HuH-7.5 (cell line): ENCODE measurements at places on chromosomes 13 and 19.

GRCh38 chr13:94515374-94515773, 35.9 kb upstream of the DCT start:
- no peak for DNase-seq

- DNase-seq: peak; percentile 51
Observed at GRCh38 chr19:47280183-47280797, 5.6 kb downstream of the INAFM1 start.

DNA sequence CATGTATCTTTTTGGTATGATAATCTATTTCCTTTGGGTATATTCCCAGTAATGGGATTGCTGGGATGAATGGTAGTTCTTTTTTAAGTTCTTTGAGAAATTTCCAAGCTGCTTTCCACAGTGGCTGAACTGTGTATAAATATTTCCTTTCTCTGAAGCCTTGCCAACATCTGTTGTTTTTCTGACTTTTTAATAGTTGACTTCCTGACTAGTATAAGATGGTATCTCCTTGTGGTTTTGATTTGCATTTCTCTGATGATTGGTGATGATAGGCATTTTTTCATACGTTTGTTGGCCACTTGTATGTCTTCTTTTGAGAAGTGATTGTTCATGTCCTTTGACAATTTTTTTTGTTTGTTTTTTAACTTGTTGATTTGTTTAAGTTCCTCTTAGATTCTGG, 61.6 kb upstream of the PCDH17 start:
- DNase-seq: no peak

GRCh38 chr19:46815833-46816627, 27.6 kb upstream of the SLC1A5 start:
- DNase-seq: no peak

DNA sequence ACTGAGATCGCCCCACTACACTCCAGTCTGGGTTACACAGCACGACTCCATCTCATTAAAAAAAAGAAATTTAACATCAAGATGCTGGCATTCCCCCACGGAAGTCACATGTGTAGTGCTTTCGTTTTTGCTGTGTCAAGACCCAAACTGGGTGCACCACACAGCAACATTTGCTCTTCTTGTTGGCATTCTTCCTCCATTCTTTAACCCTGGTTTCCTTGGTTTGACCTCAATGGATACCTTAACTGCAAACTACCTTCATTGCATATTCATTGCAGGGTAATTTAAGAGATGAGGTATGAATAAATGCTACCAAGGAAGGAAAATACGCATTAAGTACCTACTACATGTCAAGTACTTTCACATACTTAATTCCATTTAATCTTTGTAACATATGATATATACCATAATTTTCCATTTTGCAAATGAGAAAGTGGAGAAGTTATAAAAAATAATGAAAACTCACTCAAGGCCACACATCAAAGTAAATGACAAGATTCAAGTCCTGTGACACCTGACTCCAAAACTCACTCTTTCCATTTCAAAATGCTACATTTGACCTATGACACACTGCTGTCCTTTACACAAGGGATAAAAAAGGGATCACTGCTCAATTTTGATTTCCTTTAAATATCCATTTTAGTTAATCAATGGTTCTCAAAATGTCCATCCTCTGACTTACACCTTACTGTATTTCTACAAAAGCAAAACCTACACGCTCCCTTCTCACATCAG, 59.2 kb downstream of the STK24 start:
- no peak for DNase-seq

GRCh38 chr13:101202590-101202989, 213.7 kb downstream of the NALCN start:
- DNase-seq: no peak

GRCh38 chr19:43623889-43624670, 4.7 kb upstream of the ZNF428 start:
- no peak for DNase-seq

- DNase-seq: no peak
Observed at GRCh38 chr19:10718205-10719196, 622 bp downstream of the DNM2 start.

GRCh38 chr13:99527301-99527700, 26.0 kb downstream of the TM9SF2 start:
- no peak for DNase-seq

DNA sequence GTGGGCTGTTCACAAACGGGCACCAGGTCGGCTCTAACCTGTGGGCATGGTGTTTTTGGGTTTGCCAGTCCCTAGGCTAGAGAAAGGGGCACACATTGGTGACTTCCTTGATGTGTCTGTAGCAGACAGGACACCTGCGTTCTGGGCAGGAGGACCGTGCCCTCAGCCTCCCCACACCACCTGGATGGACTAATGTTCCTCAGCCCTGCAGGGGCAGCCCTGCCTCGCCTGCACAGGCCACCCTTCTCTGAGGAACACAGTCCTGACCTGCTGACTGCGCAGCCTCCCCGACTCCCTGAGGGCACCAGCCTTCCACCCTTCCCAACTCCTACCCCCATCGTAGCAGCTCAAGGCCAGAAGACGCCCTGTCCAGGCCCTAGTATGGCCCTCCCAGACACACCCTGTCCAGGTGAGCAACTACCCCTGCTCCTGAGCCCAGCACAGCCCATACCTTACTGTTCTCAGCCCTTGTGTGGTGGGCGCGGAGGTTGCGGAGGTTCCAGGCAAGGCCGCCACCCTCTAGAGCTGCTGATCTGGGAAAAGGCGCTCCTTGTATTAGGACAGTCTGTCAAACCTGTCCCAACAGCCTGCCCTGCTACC, 55.7 kb downstream of the GGACT start:
- DNase-seq: no peak

- DNase-seq: no peak
Observed at GRCh38 chr13:105816994-105817393, 718.5 kb downstream of the EFNB2 start.

DNA sequence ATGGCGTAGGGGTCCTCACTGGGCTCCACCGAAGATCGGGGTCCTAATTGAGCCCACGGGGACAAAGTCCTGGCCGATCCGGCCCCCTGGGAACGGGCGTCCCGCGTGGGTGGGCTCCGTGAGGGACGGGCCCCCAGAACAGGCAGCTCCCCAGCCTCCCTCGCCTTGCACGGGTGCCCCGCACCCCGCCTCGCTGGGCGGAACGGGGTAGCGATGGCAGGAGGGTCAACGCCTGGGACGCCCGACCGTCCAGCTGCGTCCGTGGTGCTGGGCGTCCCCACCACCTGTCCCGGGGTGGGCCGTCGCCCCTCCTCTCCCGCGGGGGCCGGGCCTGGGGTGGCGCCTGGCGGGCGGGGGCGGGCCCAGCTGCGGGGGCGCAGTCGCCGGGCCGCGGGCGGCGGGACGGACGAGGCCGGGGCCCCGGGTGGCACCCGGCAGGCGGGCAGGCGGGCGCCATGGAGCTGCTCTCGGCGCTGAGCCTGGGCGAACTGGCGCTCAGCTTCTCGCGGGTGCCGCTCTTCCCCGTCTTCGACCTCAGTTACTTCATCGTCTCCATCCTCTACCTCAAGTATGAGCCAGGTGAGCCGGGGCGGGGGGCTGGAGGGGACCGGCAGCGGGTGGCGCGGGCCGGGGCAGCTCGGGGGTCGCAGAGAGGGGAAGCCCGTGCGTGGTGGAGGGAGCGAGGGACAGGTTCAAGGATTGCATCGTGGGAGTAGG, at the start of gene TMEM38A:
Gene TMEM38A (plus strand): TSS at position 377 of the 717 bp plus-strand sequence. CDS start 79 bp downstream, at position 456.
- peak; percentile 55 for DNase-seq

- no peak for DNase-seq
Observed at GRCh38 chr13:37701972-37702371, 103.4 kb upstream of the POSTN start.

- DNase-seq: no peak
Observed at GRCh38 chr19:52992109-52993004, 21.4 kb upstream of the ERVV-1 start.

DNA sequence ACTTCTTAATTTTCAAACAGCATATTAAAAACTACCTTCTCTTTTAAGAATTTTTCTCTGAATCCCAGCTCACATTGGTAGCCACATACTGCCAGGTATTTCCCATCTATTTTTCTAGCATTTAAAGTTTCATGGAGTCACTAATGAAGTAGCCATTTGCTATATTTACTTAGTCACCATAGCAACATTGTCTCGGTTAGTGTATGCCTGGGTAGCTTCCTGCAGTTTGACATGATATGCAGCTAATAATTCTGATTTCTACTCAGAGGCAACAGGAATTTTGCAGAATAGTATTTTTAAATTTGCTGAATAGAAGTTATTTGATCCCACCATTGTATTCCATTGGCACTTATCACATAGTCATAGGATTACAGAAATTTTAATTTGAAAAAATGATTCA, 30.9 kb upstream of the KCTD4 start:
- DNase-seq: no peak

- no peak for DNase-seq
Observed at GRCh38 chr19:51252306-51253079, 1.6 kb downstream of the SIGLECL1 start.

GRCh38 chr13:59279028-59279427, 884.7 kb downstream of the DIAPH3 start:
- no peak for DNase-seq

DNA sequence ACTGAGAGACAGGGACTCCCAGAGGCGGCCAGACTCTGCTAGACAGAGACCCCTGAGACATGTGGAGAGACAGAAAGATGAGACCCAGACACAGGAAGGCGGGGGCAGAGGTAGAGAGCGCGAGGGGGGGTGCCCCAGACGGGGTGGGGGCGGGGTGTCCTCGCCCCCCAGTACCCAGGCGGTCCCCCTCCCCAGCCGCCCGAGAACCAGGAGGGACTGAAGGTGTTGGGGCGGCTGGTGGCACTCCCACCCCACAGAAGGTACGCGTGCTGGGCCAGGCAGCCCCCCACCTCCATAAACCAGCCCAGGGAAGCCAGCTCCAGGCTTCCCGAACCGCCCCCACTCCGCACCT, 336 bp downstream of the SLC8A2 start:
- DNase-seq: no peak

DNA sequence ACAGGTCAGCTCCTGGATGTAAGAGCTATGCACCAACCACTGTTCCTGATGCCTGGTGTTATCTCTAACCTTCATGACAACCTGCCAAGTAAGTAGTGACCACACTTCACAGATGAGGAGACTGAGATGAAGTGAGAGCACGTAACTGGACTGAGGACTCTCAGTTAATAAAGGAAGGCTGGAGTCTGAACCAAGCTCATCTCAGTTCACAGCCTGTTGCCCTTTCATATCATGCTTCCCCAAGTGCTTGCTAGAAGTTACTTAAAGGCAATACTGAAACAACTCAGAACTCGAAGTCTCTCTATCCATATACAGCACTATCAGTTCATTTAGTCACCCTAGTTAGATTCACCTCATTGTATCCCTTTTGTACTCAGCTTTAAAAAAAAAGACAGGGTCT, 119.7 kb downstream of the ABCC4 start:
- no peak for DNase-seq

- no peak for DNase-seq
Observed at GRCh38 chr19:2573916-2574315, 98.0 kb downstream of the GADD45B start.

GRCh38 chr13:75417656-75418055, 64.3 kb downstream of the TBC1D4 start:
- no peak for DNase-seq

- DNase-seq: no peak
Observed at GRCh38 chr13:75341028-75341427, 140.9 kb downstream of the TBC1D4 start.

GRCh38 chr13:36288794-36289391, 8.7 kb downstream of the CCDC169 start:
- no peak for DNase-seq

GRCh38 chr19:38134540-38135149, 89.4 kb downstream of the DPF1 start:
- peak; percentile 44 for DNase-seq

- DNase-seq: no peak
Observed at GRCh38 chr13:99909836-99910619, 61.5 kb downstream of the ZIC5 start.

- DNase-seq: peak; percentile 8
Observed at GRCh38 chr13:92187378-92187989, 789.1 kb downstream of the GPC5 start.

- no peak for DNase-seq
Observed at GRCh38 chr13:26951581-26952177, 191.1 kb upstream of the GPR12 start.

- no peak for DNase-seq
Observed at GRCh38 chr13:26957182-26957581, 196.6 kb upstream of the GPR12 start.

DNA sequence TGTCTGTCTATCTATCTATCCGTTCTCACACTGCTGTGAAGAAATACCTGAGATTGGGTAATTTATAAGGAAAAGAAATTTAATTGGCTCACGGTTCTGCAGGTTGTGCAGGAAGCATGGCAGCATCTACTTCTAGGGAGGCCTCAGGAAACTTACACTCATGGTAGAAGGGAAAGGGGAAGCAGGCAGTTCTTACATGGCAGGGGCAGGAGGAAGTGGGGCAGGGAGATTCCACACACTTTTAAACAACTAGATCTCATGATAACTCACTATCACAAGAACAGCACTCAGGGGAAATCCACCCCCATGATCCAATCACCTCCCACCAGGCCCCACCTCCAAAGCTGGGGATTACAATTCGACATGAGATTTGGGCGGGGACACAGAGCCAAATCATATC, 105.3 kb downstream of the SLC10A2 start:
- DNase-seq: no peak

DNA sequence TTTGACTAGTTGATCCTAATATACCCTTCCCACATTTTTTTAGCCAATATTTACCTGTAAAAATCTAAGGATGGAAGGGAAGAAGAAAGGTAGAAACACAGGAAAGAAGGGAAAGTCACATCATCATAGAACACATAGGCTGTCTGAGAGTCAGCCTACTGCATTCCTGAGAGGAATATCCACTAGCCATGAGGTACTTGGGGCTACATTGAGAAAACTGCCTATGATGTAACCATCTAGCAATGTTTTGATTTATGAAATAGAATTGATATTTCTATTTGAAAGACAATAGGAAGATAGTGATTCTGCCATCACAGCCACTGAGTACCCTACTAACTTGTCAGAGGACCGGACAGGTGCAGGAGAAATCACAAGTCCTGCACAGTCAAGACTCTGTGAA, 873.8 kb downstream of the GPC5 start:
- no peak for DNase-seq

DNA sequence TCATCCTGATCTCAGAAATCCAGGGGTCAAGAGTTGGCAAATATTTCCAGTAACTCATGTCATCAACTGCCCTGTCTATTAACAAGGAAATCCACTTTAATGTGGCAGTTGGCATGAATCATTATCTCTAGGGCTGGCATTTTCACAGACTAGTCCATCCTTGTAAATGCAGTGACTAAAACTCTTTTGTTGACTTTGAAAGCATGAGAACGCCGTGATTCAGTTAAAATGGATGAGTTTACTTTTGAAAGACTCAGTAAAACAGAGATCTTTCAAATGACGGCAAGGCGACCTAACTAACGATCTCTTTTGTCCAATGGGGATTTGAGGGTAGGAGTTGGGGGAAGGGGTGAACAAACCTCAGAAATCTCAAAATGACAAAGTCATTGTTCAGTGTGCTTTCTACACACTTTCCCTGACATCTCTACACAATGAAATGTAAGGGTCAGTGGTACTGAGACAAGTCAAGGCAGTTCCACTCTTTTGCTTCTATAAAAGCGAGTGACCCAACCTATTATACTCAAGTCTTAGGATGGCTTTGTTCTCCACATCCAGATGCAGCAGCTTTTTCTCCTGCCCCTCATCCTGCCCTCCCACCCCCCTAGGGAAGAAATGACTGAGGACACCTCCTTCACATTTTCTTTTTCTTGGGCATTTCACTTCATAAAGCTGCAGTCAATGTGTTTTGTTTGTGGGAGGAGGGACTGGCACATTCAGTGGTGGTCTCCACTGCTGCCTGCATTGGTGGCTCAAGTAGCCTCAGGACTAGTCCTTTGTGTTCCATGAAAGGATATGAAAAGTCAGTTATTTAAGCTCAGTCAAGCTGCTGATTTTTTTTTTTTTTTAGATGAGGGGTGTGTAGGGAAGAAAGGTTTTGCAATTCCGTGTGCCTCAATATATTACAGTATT, 200.5 kb downstream of the ABCC4 start:
- no peak for DNase-seq
